ENCODE measurements at places on chromosomes 7 and 10. TPM values are rescaled to one million over a fixed set of nuclear protein-coding genes. Genes with fewer than 3 reads are reported as not detected.

CEP41 gene
- 14.0 TPM for total RNA-seq

ST8SIA6 gene
- total RNA-seq, result 0.29 TPM

MKX gene
- not detected for total RNA-seq

ANK3 gene
- 9.2 TPM for total RNA-seq

GPC2 gene
- total RNA-seq, result 3.9 TPM

SPDYE6 gene
- not detected for total RNA-seq

TIAL1 gene
- 79.0 TPM for total RNA-seq

KIFBP gene
- total RNA-seq, result 70.1 TPM

CTAGE8 gene
- not detected for total RNA-seq

PAOX gene
- total RNA-seq, result 4.6 TPM

ADAM22 gene
- total RNA-seq, result 0.79 TPM

PCLO gene
- total RNA-seq, result 0.72 TPM

All from thoracic aorta endothelial cell (primary cell).